ENCODE measurements at places on chromosomes 5 and 9. TPM values are rescaled to one million over a fixed set of nuclear protein-coding genes. Genes with fewer than 3 reads are reported as not detected.
A peak's percentile ranks its signal among the peaks of the same experiment; 100 is the strongest.

HK3 gene
- 2.4 TPM for total RNA-seq

DNA sequence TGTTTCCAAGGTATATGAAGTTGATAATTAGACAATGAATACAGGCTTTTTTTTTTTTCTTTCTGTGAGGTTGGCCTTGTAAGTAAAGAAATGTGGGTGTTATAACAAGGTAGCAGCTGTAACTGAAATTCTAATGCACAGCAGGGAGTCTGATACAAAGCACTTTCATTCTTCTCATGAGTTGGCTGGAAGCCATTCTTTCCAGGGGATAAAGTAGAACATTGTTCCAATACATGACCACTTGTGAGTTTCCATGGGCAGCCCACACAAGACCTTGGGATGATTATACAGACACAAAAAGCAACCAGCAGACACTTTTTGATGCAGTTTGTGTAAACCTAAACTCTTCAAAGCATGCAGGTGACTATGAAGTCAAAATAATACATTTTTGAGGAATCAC lies 1785.9 kb upstream of the WWC1 start:
- no peak for DNase-seq
- H3K27ac ChIP-seq = no peak overlapping the region
- H3K36me3 ChIP-seq = no peaks in the 10 kb centered on the region
- no peak overlapping the region for H3K4me3 ChIP-seq

GRCh38 chr9:93198838-93199625 lies 15.1 kb downstream of the WNK2 start:
- no peaks in the 10 kb centered on the region for H3K27me3 ChIP-seq
- peak overlapping the region; percentile 9 for H3K27ac ChIP-seq
- H3K4me3 ChIP-seq = no peak overlapping the region
- DNase-seq = no peak
- peaks cover 41% of the 10 kb centered on the region for H3K4me1 ChIP-seq

DNA sequence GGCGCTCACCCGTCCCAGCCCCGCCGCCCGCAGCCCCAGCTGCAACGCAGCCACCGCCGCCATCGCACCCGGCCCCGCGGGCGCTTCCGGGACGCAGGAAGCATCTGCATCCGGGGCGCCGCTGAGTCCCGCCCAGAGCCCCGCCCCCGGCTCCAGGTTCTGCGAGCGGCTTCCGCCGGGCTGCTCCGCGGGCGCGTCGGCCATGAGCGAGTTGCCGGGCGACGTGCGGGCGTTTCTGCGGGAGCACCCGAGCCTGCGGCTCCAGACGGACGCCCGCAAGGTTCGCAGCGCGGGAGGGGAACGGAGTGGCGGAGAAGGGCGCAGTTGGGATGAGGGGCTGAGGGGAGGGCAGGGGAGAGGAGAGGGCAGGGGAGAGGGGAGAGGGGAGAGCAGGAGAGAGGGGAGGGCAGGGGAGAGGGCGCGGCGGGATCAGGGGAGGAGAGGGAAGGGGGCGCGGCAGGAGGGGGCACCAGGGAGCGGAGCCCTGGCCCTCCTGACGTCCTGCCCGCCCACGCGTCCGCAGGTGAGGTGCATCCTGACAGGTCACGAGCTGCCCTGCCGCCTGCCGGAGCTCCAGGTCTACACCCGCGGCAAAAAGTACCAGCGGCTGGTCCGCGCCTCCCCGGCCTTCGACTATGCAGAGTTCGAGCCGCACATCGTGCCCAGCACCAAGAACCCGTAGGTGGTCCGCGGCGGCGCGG lies at the start of the genes SURF1 and SURF2:
TSS of gene SURF1 (minus strand) at position 97 of the 701 bp plus-strand sequence. CDS start at position 63, 34 bp downstream.
TSS of gene SURF2 (plus strand) at position 160 of the 701 bp plus-strand sequence. CDS start at position 203, 43 bp downstream.
- H3K4me3 ChIP-seq = peak within 1 kb of the TSS; percentile 72
- H3K27ac ChIP-seq = peak within 1 kb of the TSS; percentile 79
- H3K4me1 ChIP-seq = peaks cover 25% of the 10 kb centered on the region
- peaks cover 54% of the 10 kb centered on the region for H3K36me3 ChIP-seq
- DNase-seq = peak; percentile 92
- no peaks in the 10 kb centered on the region for H3K27me3 ChIP-seq

DNA sequence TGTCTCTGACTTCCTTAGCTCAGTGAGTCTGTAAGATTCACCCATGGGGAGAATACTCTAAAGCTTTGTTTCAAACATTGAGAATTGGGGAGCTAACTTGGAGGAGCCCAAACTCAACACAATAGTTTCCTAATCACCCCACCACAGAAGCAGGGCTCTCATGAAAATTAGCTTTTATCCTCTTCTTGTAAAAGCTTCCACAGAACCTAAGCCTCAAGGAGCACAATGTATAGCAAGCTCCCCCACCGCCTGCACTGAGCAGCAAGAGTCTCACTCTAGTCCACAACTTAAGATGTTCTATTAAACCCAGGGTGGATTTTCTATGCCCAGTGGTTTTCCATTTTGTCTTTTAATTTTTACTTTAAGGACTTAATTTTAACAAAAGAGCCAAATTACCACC lies 48.9 kb upstream of the GRHPR start:
- no peaks in the 10 kb centered on the region for H3K27me3 ChIP-seq
- H3K36me3 ChIP-seq = no peaks in the 10 kb centered on the region
- H3K4me1 ChIP-seq = no peaks in the 10 kb centered on the region
- DNase-seq = no peak
- H3K27ac ChIP-seq = no peak overlapping the region

GADD45G gene
- total RNA-seq = 11.1 TPM

FOXI1 gene
- total RNA-seq = not detected

HAVCR1 gene
- 0.77 TPM for total RNA-seq

- no peak overlapping the region for H3K27ac ChIP-seq
- H3K36me3 ChIP-seq = no peaks in the 10 kb centered on the region
- no peak overlapping the region for H3K4me3 ChIP-seq
- DNase-seq = no peak
- H3K4me1 ChIP-seq = no peaks in the 10 kb centered on the region
Observed at GRCh38 chr5:155897761-155898160, 429.2 kb upstream of the SGCD start.

- no peaks in the 10 kb centered on the region for H3K36me3 ChIP-seq
- no peaks in the 10 kb centered on the region for H3K4me1 ChIP-seq
- H3K27ac ChIP-seq = no peak overlapping the region
- no peak overlapping the region for H3K4me3 ChIP-seq
- H3K27me3 ChIP-seq = no peaks in the 10 kb centered on the region
Observed at GRCh38 chr5:136890431-136891148, 525.2 kb upstream of the TRPC7 start.

All from psoas muscle (tissue), 8 donors.